Amniotic epithelial cell (primary cell): ENCODE measurements at places on chromosomes 13 and 19.
A peak's percentile ranks its signal among the peaks of the same experiment; 100 is the strongest.

- peak; percentile 30 for DNase-seq
Observed at GRCh38 chr19:18160971-18161635, 8.1 kb downstream of the PIK3R2 start.

GRCh38 chr13:40910324-40911050, 108.6 kb downstream of the ELF1 start:
- DNase-seq: peak; percentile 69

- DNase-seq: peak; percentile 46
Observed at GRCh38 chr19:4811328-4812131, 20.0 kb downstream of the TICAM1 start.

DNA sequence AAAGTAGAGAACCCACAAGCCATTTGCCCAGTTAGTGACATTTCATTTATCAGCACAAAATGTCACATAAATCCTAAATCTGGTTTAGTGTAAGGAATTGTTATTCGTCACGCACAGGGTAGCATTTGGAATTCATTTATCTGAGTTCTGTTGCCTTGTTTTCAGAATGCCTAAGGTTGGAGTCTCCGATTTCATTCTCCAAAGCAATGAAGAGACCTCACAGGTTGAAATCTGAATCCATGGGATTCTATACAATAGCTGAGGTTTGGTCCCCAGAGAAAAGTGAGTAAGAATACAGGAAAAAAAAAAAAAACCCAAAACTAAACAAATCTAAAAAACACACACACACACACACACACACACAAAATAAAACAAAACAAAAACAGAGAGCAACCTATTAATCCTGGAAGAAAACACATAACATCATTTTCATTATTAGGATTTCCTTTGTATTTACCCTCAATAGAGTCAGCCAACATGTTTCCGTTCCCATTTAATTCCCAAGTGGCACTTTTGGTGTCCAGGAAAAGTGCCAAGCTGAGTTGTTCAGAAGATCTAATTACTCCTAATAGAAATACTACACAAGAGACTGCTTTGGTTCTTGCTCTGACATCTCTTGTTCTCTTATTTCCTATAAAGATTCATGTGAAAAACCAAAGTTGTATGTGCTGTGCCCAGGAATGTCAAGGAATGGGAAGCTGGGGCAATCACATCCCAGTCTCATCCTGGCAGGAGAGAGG, 36.2 kb upstream of the LRCH1 start:
- DNase-seq: no peak

DNA sequence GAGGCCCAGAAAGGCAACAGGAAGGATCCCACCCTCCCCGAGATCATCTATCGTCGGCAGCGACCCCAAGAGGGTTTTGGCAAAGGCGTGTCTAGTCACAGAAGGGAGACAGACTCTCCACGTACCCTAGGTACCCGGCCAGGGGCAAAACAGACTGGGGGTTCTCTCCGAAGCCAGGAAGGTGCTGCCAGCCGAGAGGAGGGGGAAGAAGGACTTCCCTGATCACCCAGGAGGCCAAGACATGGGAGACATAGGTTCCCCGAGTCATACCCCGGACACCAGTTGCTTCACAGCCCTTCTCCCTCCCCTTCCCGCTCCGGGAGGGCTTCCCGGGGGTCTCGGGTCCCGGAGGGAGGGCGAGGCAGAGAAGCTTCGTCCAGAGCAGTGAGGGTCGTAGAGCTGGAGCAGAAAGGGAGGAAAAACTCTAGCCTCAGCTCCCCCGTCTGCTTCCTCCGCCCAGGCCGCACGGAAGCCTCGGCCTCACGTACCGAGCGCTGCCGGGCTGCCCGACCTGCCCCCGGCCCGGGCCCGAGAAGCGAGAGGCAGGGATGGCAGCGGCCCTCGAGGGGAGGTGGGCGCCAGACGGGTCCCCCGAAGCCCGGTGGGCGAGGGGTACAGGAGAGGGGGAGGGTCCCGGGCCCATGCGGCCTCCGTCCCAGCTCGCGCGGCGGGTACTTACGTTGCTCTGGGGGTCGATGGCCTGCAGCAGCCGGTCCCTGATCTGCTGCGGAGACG, 644 bp downstream of the MED26 start:
- no peak for DNase-seq

DNA sequence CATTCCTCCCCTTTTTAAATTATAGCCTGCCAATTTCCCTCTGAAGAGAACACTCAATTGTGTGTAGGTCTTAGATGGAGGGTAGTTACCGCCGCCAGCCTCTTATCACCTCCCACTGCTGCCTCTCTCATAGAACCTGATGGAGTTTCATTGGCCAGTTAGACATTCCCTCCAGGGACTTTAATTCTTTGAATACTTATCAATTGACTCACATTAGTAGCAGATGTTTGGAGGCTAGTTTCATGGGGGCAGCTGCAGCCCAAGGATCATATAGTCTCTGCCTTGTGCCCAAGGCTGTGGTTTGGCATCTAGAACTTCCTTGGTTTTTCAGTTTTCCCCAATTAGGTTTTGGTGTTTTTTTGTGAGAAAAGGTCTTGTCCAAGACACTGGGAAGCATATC, 318.9 kb upstream of the HTR2A start:
- peak; percentile 81 for DNase-seq

DNA sequence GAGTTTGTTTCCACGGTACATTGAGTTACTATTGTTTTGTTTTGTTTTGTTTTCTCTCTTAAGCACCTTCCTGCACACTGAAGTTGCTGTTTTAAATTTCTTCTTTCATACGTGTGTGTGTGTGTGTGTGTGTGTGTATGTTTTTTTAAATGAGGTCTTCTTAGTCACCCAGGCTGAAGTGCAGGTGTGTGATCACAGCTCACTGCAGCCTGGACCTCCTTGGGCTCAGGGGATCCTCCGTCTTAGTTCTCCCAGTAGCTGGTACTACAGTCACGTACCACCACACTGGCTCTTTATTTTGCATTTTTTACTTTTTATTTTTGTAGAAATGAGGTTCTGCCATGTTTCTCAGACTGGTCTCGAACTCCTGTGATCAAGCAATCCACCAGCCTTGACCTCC, 20.8 kb upstream of the ZNF429 start:
- no peak for DNase-seq

DNA sequence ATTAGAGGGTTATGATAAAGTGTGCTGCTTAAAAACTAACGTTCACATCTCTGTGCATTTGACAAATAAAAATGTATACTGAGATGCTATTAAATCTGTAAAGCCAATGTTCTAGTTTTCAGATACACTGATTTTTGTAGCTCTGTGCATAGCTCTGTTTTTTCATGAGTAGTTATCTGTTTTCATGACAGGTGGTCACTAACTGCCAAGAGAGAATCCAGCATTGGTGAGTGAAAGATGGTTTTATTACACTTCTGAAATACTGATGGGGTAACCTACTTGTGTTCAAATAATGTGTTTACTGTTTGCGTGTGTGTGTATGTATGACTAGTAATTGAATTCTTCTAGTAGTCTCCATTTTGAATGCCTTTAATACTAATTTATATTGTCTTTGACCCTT, 29.0 kb downstream of the URI1 start:
- DNase-seq: no peak

DNA sequence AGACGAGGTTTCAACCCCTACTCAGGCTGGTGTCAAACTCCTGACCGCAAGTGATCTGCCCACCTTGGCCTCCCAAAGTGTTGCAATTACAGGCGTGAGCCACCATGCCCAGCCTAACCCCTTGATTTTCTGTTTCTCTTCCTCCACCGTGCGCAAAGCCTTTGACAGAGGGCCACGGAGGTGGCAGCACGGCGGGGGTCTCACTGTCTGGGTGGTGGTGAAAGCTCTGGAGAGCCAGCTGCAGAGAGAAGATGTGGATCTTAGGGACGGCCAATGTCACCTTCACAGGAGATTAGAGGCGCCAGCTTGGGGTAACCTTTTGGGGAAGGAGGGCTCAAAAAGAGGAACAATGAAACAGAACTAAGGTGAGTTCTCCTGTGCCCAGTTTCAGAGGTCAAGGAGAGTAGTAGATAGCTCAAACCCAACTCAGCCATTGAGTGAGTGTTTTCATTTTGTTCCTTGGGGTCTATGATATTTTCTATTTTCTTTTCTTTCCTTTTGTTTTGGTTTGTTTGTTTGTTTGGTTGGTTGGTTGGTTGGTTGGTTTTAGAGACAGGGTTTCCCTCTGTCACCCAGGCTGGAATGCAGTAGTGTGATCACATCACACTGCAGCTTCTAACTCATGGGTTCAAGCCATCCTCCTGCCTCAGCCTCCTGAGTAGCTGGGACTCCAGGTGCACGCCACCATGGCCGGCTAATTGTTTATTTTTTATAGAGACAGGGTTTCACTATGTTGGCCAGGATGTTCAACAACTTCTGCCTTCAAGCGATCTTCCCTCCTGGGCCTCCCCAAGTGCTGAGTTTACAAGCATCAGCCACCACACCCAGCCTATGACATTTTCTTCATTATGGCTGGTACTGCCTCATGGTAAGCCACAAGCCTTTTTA, 37.7 kb downstream of the GPR42 start:
- no peak for DNase-seq

DNA sequence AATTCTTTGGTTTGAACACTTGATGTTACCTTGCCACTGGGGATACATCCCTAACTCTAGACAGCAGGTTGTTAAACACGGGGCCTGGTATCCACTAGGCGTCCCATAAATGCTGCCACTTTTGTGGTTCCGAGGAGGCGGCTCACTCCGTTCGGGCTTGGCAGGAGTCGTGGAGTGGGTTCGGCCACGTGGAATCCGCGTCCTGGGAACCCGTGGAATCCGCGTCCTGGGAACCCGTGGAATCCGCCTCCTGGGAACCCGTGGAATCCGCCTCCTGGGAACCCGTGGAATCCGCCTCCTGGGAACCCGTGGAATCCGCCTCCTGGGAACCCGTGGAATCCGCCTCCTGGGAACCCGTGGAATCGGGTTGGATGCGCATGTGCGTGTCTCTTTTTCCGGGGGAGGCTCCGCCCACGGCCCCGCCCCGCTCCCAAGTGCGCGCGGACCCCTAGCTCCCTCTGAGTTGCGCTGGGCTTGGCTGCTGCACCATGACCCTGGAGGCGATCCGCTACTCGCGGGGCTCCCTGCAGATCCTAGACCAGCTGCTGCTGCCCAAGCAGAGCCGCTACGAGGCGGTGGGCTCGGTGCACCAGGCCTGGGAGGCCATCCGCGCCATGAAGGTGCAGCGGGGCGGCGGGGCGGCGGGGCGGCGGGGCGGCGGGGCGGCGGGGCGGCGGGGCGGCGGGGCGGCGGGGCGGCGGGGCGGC, at the start of gene MRI1:
TSS of gene MRI1 (plus strand) at position 422 of the 707 bp plus-strand sequence. CDS start at position 489, 67 bp downstream.
- peak; percentile 68 for DNase-seq

GRCh38 chr19:3684817-3685410, 15.4 kb downstream of the PIP5K1C start:
- DNase-seq: no peak

- DNase-seq: no peak
Observed at GRCh38 chr13:40379196-40379595, 287.2 kb downstream of the FOXO1 start.

DNA sequence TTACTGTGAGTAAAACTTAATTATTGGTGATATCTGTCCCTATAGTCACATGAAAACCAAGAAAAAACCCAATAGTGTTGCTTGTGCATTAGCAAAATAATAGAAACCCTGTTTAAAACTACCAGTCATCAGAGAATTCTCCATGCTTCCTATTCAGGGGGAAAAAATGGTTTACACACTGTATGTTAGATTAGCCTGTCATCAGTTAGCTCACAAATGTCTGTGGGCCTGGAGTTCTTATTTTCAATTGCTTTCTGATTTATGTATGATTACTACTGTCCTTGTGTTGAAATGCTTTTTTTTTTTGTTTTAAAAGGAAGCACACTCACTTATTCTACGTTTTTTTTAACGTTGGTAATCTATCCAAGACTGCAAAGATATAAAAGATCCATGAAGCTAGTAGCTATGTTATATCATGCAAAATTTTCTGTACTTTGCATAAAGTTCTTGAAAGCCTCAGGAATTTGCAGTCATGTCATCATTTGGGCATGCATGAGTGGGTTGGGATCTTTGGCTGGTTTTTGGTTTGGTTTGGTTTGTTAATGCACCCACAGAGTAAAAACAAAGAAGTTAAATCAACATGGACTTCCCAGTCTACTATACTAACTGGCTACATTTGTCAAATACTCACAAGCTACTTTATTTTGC, 25.9 kb downstream of the RXFP2 start:
- peak; percentile 70 for DNase-seq

DNA sequence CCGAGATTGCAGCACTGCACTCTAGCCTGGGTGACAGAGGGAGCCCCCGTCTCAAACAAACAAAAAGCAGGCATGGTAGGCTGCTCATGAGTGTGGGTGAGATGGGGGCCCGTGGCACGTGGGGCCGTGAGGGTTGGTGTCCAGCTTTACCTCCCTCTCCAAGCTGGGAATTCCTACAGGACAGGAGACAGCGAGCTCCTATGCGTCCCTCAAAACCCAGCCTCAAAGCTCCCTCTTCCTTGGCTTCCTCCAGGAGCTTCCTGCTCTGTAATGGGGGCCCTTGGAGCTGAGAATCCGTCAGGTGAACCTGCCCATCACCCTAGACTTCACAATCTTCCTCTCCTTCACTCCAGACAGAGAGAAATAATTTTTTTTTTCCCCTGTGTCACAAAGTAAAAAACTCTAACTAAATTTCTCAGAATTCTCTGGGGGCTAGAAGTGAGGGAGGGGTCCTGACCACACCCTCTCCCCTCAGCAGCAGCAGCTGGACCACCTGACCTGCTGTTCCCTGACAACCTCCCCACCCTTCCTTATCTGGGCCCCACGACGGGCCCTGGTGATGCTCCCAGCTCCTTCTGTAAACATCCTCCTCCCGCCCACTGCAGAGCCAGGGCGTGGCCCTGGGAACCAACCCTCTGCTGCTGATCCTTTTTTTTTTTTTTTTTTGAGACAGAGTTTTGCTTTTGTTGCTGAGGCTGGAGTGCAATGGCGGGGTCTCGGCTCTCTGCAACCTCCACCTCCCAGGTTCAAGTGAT, 22.1 kb upstream of the WDR18 start:
- DNase-seq: peak; percentile 75

GRCh38 chr13:75636436-75637180, 478 bp downstream of the LMO7 start:
- DNase-seq: peak; percentile 36

- DNase-seq: peak; percentile 21
Observed at GRCh38 chr13:65036999-65037398, 2193.1 kb downstream of the PCDH9 start.

- no peak for DNase-seq
Observed at GRCh38 chr19:51433043-51433442, 15.6 kb upstream of the SIGLEC10 start.

DNA sequence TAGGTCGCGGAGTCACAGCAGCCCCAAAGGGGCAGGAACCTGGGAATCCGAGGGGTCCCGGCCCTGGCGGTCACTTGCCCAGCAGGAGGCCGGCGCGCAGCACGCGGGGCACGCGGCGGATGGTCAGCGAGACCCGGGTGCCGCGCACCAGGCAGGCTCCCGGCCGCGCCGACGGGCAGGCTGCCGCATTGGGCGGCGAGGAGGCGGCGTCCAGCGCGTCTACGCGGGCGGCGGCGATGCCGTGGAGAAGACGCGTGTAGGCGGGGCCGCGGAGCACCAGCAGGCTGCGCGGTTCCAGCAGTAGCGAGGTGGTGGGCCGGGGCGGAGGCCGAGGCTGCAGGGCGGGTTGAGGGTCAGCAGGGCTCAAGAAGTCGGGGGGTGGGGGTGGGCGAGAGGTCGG, 607 bp upstream of the SYNE4 start:
- peak; percentile 47 for DNase-seq
